ENCODE measurements at places on chromosomes 16 and 17.
A peak's percentile ranks its signal among the peaks of the same experiment; 100 is the strongest.

DNA sequence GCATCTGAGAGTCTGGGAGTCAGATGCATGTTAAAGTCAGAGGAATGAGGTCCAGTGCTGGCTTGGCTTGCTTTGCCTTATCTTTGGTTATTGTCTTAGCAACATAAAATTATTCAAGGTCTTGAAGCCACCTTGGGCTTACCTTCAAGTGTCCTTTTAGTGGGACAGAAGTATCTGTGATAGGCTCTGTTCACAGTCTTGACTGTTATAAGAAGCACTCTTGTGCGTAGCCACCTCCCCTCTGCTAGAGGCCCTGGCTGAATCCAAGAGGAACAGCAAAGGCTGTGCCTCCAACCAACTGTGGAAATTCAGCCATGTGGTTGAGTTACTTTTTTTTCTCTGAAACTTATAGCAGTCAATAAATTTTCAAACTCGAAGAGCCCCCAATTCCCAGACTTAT lies 8.6 kb upstream of the MAP3K3 start:
- DNase-seq, result no peak

GRCh38 chr16:19860166-19861041 lies 24.2 kb downstream of the GPRC5B start:
- DNase-seq, result peak; percentile 84

DNA sequence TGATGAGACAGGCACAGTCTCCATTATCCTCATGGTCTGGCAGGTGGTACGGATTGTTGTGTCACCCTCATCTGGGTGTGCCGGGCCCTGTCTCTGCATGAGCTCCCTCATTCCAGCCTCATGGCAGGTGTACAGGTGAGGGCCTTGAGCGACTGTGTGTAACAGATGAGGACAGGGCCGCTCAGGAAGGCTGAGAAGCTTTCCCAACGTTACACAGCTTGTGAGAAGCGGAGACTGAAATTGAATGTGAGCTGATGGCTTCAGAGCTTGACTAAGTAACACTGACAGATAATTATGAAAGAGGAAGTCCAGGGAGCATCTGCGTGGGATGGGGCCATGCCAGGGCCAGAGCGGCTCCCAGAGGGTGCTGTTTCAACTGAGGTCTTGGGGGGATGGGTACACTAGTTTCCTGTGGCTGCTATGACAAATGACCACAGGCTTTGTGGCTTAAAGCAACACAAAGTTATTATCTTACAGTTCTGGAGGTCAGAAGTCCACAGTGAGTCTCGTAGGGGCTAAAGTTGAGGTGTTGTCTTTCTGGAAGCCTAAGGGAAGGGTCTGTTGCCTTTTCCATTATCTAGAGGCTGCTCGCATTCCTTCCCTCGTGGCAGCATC lies 36.7 kb downstream of the CMIP start:
- DNase-seq, result no peak

GRCh38 chr16:1890024-1890707 lies 18.2 kb upstream of the MEIOB start:
- DNase-seq, result no peak

GRCh38 chr17:60585887-60586286 lies 14.1 kb upstream of the PPM1D start:
- DNase-seq, result no peak

GRCh38 chr16:69417520-69418199 lies 6.8 kb upstream of the CYB5B start:
- DNase-seq, result no peak

- DNase-seq, result no peak
Measured at GRCh38 chr17:64282753-64283080, 19.7 kb upstream of the TEX2 start.

DNA sequence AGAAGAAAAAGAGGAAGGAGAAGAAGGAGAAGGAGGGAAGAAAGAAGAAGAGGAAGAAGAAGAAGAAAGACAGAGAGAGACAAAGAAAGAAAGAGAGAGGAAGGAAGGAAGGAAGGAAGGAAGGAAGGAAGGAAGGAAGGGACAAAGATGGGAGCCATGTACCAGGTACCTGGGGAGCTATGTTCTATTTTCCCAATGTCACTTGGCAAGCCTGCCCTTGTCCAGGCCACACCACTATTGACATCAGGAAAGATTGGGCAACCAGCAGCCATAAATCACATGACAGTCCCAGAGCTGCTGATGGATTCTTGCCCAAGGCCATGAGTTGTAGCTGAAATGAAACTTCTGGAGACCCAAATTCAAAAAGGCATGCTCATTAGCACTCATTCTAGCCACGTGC lies 2.7 kb upstream of the CES1 start:
- DNase-seq, result no peak

DNA sequence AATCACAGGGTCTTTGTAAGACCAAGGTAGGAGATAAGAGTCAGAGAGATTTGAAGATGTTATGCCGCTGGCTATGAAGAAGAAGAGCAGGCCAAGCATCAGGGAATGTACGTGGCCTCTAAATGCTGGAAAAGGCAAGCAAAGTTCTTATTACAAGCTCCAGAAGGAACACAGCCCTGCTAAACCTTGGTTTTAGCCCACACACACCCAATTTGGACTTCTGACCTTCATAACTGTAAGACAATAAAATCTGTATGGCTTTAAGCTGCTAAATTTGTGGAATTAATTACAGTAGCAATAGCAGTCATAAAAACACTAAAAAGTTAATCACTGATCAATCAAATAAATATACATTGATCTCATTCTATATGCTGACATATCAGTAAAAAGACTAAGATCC lies 6.0 kb downstream of the TMEM170A start:
- no peak for DNase-seq

DNA sequence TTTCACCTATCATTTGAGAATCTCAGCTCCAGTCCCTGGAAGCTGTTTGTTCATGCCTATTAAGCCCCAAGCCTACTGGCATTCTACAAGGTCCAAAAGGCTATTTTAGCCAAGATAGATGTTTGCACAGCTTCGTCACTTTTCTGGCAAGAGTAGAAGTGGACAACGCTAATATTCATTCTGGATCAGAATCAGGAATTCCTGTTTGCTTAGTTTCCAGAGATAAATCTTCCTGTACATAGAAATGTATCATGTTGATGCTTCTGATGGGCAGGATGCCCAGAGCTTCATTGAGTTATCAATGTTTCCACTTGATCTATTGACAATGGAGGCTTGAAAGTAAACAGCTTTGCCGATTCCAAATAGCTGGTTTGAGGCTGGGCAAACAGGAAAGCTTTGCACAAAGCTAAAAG lies 260.7 kb upstream of the CA10 start:
- DNase-seq, result peak; percentile 42

DNA sequence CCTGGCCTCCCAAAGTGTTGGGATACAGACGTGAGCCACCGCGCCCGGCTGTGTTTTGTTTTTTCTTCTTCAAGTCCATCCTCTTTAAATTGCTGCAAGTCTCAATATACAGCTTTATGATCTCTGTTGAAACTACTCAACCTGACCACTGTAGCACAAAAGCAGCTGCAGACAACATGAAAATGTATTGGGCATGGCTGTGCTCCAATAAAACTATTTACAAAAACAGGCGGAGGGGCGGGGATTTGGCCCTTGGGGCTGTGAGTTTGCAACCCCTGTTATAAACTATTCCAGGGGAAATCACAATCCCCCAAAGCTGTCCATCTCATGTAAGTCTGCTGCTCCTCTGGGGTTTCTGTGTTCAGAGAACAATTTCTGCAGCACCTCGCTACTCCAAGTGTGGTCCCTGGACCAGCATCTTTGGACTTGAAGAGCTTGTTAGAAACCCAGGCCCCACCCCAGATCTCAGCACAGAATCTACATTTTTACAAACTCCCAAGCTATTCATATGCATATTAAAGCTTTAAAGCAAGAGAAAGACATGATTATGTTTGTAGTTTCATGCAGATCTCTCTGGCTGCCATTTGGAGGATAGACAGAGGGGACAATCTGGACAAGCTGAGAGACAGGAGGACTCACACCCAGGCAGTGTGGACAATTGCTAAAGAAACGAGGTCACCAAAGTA lies 33.6 kb downstream of the TEKT5 start:
- DNase-seq, result no peak

GRCh38 chr16:82650804-82651203 lies 24.0 kb downstream of the CDH13 start:
- DNase-seq, result no peak

GRCh38 chr16:57213462-57213861 lies 27.3 kb downstream of the RSPRY1 start:
- no peak for DNase-seq

DNA sequence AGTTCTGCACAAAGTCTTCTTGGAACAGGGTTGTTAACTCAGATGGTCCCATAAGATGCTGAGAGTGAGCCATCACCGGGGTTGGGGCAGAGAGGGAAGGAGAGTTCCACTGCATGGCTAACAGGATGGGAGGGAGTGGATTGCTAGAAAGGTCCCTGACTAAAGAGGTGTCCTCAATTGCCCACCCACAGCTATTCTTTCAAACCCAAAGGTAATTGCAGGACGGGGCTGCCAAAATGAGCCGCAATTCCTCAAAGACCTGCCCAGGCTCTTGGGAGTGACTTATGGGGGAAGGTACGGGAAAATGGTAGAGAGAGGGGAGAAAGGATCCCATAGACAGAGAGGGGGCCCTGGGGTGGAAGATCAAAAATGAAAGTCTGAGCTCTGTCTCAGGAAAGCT lies 60.4 kb downstream of the DYNLRB2 start:
- no peak for DNase-seq

- no peak for DNase-seq
Measured at GRCh38 chr16:12159672-12160071, 183.1 kb downstream of the SNX29 start.

GRCh38 chr17:9928601-9929333 lies 23.7 kb upstream of the RCVRN start:
- DNase-seq, result peak; percentile 92

- no peak for DNase-seq
Measured at GRCh38 chr17:75380315-75380714, 25.2 kb downstream of the GRB2 start.

- peak; percentile 83 for DNase-seq
Measured at GRCh38 chr17:17723354-17724261, 42.4 kb downstream of the RAI1 start.

DNA sequence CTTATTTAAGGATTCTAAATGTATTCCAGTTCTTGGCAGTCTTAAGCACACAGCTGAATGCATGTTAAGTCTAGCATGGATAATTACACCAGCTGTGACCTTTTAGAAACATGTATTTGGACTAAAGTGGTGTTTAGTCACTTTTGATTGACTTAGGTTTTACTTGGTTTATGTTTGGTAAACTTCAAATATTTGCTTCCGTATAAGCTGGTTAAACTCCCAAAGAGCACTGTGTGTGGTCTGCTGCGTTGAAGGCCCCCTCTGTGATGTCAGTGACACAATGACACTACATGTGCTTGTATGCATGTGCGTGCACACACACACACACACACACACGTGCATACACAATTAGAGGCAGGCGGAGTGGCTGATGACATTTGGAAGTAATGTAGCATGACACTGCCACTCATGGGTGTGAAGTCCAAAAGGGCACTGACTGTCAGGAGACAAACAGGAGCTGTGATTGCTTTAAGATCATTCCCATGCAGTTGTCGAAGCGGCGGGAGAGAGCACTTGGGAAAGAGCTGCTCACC lies 156.1 kb upstream of the CDH13 start:
- no peak for DNase-seq

- peak; percentile 37 for DNase-seq
Measured at GRCh38 chr16:5058476-5058875, 7.3 kb downstream of the C16orf89 start.

DNA sequence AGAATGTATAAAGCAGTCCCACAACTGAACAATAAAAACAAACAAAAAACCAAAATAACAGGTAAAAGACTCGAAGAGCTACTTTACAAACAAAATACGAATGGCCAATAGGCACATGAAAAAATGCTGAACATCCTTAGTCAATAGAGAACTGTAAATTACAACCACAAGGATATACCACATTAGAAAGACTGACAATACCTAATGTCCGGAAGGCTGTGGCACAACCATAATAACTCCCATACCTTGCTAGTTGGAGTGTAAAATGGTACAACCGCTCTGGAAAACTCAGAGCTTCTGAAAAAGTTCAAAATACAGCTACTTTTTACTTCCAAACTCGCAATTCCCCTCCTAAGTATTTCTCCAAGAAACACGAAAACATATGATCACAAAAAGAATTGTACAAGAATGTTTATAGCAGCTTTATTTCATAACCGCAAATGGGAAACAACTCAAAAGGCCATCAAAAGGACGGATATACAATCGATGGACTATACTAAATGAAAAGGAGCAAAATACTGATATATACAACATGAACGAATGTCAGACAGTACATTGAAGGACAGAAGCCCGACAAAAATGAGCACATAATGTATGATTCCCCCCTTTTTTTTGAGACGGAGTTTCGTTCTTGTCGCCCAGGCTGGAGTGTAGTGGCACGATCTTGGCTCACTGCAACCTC lies 2.3 kb downstream of the TP53 start:
- no peak for DNase-seq

DNA sequence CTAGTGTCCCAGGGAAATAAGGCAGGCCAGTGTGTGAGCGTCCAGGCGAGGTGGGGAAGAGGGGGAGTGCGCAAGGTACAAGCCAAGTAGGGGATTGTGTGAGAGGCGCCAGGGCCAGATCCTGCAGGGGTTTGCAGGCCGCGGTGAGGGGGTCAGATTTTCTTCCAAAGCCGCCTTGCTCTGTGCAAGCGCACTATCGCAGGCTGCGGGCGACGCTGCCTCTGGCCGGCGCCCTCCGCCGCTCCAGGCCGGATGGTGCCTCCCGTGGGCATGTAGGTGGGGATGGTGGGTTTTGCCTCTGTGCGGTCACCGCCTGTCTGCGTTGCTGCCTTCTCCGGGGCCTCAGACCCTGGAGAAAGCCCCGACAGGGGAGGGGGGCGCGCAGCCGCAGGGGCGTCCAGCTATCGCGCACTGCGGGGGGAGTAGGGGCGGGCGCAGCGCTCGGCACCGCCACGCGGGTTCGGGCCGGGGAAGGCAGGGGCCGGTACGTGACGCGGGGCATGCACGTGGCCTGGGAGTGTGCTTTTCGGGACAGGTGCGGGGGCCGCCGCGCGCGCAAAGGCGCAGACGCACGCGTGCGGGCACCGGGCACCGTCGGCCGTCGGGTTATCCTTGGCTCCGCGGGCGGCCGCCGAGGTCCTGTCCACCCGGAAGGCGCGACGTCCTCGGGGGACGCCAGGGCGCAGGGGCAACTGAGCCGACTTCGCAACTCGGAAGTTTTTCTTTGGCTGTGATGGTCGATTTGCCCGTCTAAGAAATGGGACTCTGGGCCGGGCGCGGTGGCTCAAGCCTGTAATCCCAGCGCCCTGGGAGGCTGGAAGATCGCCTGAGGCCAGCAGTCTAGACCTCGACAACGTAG lies 1.1 kb upstream of the HAPSTR1 start:
- DNase-seq, result no peak

DNA sequence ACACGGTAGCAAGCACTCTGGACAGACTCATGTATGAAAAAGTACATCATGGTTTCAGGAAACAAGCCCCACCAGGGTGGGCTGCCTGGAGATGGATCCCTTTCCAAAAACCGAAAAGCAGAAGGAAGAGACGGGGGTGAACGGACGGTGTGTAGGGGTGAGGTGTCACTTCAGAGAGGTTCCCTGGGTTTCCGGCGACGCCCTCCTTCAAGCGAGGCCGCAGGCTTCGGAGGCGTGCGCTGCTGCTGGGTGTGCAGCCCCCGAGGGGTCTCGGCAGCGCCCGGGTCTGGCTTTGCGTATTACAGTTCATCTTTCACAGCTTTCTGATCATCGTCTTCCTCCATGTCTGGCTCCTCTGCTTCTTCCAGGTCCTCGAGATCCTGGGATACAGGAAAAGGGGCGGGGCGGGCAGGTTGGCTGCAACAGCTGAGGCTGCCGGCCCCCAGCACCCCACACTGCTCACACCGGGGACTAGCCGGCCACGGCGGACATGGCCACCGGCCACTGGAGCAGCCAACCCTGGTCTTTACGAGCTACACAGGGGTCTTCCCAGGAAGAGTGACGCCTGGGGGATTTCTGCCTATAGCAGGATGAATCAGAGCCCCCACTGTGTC lies 9.0 kb upstream of the PPP1R27 start:
- DNase-seq, result no peak

All from fibroblast of upper back skin (primary cell).